ENCODE measurements at places on chromosomes 3 and 15. TPM values are rescaled to one million over a fixed set of nuclear protein-coding genes. Genes with fewer than 3 reads are reported as not detected.
A peak's percentile ranks its signal among the peaks of the same experiment; 100 is the strongest.

- no peak for DNase-seq
These were observed 78.9 kb downstream of the PCSK6 start for GRCh38 chr15:101410612-101411011.

DNA sequence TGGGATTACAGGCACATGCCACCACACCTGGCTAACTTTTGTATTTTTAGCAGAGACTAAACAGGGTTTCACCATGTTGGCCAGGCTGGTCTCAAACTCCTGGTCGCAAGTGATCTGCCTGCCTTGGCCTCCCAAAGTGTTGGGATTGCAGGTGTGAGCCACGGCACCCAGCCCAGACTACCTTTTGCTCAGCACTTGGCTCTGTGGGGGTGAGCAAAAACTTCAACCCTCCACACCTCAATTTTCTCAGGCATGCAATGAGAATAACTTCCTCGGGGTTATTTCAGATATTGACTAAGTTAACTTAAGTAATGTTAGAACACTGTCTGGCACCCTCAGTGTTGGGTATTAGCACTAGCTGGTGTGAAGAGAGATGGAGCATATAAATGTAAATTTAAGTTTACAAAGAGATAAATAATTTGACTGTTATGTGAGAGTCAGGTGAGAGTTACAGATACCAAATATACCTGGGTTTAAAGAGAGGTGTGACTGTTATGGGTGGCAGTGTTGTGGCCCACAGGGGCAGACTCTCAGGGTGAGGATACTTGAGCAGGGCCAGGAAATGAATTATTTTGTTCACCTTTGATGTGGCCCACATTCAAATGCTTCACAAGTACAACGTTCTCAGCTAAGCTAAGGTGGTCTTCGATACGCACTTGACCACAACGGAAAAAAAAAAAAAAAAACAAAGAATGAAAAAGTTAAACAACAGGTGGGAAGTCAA is 29.0 kb downstream of the CPOX start:
- DNase-seq: no peak

DNA sequence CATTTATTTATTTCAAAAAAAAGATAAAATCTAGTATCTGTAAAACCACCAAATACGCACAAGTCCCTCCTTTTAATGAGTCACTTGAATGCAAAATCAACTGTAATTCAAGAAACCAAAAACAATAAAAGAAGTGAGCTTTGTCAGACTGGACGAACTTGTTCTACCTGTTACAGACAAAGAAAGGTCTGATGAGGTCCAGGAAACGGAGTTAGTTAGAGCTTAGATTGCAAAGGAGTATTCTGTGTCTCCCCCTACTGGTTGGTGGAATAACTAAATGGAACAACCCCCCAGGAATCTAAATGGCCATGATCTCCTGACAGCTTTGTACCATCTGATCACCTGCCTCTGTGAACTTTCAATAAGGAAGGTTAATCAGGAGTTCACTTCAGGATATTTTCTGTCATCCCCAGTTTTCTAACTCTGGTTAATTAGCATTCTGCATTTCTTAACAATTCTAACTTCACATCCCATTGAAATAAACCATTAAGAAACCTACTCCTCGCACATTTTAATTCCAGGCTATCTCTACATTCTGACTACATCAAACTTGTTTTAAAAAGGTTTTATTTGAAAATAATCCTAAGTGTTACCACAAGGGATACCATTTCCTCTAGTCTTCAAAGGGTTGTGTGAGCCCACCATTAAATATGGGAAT is 333.0 kb upstream of the SATB1 start:
- DNase-seq: peak; percentile 33

DNA sequence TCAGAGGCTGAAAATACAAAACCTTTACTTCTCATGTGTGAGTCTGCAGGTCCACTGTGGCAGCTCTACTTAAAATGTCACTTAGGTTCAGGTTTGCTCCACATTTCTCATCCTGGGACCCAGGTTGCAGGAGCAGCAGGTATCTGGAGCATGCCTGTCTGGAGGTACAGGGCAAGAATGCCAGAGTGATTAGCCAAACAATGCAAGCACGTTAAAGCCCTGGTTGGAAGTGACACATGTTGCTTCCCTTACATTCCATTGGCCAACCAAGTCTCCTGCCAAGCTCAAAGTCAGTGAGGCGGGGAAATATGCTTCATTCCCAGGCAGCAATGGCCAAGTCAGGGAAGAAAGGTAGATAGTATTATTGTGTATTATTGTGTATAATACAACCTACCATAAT is 76.8 kb upstream of the ARL6 start:
- DNase-seq: no peak

- no peak for DNase-seq
These were observed 166.1 kb upstream of the LINGO1 start for GRCh38 chr15:77798847-77799246.

- no peak for DNase-seq
These were observed 22.8 kb downstream of the MINDY2 start for GRCh38 chr15:58793862-58794261.

- DNase-seq: no peak
These were observed 890 bp downstream of the KBTBD13 start for GRCh38 chr15:65077291-65077980.

DNA sequence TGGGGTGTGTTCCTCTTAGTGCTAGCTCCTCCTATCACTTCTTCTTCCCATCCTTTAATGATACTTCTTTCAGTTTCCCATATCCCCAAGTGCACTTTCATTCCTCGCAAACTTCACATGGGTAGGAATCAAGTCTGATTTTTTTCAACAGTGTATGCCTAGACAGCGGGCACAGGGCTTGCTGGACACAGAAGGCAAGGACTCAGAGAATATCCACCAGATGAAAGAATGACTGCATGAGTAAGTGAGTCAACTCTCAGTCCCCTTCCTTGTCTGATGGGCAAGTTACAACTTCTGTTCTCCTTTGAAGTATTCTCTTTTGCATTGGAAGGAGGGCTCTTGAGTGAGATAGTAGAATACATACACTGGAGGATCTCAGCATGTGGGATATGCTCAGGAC is 3.1 kb upstream of the SQOR start:
- DNase-seq: peak; percentile 69

DNA sequence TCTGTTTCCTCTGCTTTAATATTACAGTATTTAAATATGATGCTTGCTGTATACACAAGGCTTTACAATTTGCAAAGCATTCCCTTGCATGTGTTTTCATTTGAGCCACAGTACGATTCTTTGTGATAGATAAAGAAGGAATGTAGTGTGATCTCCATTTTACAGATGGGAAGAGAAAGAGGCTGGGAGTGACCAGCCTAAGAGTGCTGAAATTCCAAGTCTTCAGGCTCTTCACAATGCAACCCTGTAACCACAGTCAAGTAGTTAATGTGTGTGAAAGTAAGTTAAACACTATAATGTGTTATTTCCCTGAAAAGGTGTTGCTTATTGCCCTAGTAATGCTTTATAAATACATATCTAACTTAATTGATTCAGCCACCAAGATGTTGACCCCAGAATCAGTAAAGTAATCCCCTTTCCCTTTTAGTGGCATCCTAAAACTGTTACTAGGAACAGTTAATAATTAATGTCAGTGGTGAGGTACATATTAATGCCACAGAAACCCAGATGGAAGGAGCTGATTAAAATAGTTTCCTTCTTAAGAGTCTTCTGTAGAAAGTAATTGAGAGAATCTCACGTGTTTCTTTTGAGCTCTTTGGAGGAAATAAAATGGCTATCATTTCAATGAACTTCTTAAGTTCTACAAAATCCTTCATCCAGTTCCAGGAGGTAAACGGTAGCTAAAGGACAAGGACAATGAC is 110.4 kb downstream of the IL12A start:
- peak; percentile 3 for DNase-seq

DNA sequence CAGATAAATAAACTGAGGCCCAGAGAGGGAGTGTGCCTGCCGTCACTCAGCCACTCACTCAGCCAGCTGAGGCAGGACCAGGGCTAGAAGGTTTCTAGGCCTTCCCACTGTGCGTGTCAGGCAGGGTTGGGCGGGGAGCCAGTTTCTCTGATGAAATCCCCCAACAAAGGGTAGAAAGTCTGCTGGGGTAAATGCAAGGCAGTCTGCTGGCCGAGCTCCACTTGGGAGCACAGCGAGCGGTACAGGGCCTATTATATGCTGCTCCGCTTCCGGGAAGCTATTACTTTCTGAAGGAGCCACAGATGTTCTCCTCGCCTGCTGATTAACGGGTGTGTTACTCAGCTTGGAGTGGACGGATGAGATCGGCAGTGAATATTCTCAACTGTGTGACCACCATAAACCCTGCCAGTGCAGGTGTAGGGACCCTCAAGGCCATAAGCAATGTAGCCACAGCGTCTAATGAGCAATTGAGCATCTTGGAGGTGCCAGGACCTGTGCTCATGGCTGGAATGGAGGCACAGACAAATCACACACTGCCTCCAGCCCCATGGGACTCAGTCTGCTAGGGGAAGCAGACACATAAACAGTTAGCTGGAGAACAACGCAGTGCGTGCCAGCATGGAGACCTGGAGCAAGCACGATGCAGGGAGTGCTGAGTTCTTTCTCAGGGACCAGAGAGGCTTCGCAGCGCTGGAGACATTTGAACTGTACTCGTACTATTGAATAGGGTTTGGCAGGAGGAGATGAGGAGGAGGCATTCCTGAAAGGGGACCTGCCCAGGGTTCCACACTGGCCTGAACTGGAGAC is 42.1 kb downstream of the CORO2B start:
- DNase-seq: peak; percentile 97

DNA sequence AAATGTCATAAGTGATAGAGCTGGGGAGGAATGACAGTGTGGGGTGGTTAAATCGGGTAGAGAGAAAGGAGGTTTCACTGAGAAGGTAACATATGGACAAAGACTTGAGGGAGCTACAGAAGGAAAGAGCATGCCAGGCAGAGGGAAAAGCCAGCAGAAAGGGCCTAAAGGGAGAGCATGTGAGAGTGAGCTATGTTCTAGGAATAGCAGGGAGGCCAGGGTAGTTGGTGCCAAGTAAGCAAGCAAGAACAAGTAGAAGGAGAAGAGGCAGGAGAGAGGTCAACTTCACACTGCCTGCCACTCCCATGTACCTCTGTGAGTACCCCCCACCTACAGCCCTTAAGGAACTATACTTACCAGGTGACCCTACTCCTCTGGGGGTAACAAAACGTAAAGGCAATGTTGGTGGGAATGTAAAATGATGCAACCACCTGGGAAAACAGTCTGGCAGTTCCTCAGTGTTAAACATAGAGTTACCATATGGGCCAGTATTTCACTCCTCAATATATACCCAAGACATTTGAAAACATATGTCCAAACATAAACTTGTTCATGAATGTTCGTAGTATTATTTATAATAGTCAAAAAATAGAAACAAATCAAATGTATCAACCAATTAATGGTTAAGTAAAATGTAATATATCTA is 67.6 kb downstream of the SFMBT1 start:
- DNase-seq: no peak

- DNase-seq: no peak
These were observed 1.6 kb upstream of the SUCNR1 start for GRCh38 chr3:151871639-151872468.

GRCh38 chr15:33309602-33310276 is 1.0 kb upstream of the RYR3 start:
- peak; percentile 10 for DNase-seq

DNA sequence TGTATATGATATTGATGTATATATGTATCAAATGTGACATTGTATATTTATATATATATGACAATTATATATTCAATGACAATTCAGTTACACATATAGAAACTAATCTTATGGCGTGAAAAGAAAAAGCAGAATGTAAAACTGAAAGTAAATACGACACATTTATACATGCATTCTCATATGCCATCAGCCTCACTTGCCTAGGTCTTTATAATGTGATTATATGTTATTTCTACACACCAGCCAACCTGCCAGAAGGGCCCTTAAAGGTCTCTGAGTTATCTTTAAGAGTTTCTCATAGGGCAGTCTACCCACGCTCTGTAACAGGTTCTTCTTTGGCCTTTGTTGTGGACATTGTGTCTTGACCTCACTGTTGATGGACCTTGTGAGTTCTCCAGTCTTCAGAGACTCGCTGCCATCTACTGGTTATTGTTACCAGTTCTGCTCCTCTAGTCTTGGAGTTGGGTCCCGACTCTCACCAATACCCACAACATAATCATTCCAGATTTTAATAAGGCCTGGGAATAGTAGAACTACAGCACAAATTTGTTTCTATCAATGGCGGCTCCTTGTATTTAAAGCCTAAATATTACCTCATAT is 371.5 kb upstream of the GOLIM4 start:
- peak; percentile 32 for DNase-seq

- no peak for DNase-seq
These were observed 12.4 kb downstream of the PCCB start for GRCh38 chr3:136262559-136262958.

DNA sequence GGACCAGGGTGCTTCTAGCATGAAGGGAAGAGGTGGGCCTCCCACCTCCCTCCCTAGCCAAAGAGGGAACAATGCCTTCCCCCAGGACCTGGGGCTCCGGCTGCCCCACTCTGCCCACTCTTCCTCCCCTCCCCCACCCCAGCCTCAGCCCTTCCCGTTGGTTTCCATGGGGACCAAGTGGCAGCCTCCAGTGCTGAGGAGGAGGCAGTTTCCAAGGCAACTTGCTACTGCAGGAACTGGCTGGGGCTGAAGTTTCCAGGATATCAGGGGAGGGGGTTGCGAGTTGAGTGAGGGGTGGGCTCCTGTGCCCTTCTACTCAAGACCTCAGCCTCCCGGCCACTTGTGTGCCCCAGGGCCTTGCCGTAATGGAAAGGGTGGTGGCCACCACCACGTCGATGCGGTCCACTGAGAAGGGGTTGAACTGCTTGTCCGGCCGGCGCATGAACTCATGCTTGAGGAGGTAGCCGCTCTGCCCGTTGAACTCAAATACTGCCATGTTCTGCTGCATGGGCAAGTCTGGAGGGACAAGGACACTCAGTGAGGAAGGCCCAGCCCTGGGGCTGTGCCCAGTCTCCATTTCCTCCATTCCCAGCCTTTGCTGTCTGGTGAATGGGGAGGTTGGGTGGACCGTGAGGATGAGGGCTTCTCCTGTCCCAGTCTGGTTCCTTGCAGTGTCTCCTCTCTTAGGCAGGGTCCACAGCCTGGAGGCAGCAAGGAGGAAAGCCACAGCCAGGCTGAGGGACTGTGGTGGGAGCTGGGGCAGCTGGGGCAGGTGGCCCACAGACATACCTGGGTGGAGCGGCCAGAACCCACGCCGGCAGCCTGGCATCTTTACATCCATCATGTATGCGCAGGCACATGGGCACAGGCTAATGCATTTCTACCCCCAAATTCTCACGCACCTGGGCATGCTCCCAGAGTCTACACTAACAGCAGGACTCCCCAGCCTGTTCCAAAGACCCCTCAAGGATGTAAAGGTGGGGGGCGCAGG is 11.3 kb upstream of the ANKRD63 start:
- DNase-seq: no peak

FBXL22 gene
- 0.65 TPM for polyA plus RNA-seq

CCDC13 gene
- polyA plus RNA-seq: 0.41 TPM

LOXL1 gene
- 396 TPM for polyA plus RNA-seq

TP63 gene
- polyA plus RNA-seq: not detected

TGM5 gene
- polyA plus RNA-seq: not detected

GABRG3 gene
- not detected for polyA plus RNA-seq

TEX9 gene
- polyA plus RNA-seq: 3.5 TPM

ISLR gene
- polyA plus RNA-seq: 124 TPM

LRTM1 gene
- not detected for polyA plus RNA-seq

RFC4 gene
- polyA plus RNA-seq: 22.1 TPM

Measured in GM23248 (cell line).